ENCODE measurements at places on chromosomes 7 and 10.
A peak's percentile ranks its signal among the peaks of the same experiment; 100 is the strongest.

DNA sequence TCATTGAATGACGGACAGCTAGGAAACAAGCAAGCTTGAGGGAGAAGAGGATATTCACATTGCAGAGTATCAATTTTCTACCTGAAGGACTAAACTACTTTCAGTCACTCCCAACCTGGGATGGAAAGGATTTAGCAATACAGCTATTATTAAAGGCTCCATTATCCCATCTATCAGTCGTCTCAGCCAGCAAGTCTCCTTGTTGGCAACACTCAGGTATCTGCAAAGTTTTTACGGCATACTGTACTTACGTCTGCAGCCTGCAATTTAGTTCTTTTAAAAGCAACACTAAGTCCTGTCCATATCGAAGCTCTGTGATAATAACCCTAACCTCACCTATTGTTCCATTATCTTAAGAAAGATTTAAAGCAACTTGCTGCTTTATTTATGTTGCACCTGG, 689.4 kb downstream of the PARD3 start:
- no peak for DNase-seq

GRCh38 chr7:30935569-30935877, 23.9 kb downstream of the AQP1 start:
- no peak for DNase-seq

DNA sequence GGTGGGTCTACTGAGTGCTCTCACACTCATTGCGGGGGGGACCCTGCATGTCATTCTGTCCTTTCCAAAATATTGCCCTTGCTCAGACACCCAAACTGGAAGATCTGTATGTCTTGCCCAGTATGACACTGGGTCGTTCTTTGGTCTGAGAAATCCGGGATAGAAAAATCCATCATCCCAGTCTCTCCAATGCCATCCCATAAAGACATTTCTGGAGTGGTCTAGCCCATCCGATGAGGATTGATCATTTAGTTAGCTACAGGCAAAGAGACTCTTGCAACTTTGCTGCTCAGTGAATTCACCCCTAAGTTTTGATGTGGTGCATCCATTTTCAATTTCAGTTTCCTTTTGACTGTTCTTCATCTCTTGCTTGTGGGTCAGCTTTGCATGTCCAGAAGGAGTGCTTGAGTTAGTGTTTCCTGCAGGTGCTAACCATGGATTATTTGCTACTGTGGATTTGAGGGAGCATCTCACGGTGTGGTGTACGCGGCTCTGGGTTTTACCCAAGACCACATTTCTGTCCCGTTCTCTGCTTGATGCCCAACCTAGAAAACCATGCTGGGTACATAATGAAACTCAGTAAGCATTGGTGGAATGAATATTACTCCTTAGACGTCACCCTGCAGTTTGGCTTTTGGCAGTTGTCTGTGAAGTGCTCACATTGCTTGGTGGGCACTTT, 247.0 kb upstream of the MKI67 start:
- no peak for DNase-seq

DNA sequence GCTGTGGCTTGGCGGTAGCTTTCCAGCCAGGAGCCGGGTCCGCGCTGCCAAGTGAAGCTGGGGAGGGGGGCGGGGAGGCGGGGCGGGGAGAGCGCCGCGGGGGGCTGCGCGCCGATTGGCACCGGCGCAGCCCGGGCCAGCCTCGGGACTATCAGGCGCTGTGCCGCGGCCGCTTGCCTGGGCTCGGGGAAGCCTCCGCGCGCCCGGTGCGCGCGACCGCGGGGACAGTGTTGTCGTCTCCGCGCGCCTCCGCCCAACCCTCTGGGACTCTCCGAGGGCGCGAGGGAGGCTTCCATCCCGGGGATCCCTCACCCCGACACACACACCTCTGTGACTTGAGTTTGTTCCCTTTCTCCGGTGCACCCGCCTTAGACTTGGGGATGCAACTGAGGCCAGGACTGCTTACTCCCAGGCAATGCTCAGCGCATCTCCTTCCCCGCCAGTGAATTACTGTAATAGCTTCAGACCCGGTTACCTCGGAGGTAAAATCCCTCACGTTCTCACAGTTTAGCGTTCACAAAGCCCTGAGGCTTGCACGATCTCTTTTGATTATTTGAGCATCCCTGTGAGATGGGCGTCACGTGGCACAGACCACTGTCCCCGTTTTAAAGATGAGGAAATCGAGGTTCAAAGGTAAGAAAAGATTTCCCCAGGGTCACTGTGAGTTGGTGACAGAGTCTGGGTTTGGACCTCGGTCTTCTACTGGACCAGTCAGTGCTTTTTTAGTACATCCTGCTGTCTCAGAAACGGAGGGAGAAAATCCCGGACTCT, at the start of gene NKX1-2:
Gene NKX1-2, minus strand, starts transcription at position 24 of the 771 bp plus-strand sequence. CDS start 92 bp downstream, outside the sequence.
- no peak for DNase-seq

DNA sequence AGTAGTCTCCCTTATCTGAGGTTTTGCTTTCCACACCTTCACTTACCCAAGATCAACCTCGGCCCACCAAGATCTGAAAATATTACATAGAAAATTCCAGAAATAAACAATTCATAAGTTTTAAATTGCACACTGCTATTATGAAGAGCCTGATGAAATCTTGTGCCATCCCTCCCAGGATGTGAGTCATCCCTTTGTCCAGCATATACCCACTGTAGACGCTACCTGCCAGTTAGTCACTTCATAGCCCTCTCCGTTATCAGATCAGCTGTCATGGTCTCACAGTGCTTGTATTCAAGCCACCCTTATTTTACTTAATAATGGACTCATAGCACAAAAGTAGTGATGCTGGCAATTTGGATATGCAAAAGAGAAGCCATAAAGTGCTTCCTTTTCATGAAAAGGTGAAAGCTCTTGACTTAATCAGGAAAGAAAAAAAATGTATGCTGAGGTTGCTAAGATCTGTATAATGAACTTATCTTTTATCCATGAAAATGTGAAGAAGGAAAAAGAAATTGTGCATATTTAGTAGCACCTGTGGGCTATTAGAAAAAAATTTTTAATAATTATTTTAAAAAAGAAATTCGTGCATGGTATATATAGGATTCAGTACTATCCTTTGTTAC, 9.8 kb upstream of the MRPS16 start:
- no peak for DNase-seq

DNA sequence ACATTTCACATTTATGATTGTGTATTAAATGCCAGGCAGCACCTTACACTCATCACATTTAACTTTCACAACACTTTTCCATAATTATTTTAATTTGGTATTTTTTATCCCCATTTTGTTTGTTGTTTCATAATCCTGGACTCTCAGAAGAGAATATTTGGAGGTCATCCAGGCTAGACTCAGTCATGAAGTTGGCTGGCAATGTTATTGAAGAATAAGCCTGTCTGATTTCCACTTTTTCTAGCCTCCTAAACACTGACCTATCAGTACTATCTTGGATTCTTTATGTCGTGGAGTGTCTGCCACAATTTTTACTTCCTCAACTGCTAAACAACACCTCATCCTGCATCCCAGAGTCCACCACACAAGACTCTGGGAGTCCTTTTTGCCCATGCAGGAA, 372.3 kb upstream of the NRP1 start:
- no peak for DNase-seq

- no peak for DNase-seq
Observed at GRCh38 chr10:85847085-85847484, 519.5 kb downstream of the GRID1 start.

DNA sequence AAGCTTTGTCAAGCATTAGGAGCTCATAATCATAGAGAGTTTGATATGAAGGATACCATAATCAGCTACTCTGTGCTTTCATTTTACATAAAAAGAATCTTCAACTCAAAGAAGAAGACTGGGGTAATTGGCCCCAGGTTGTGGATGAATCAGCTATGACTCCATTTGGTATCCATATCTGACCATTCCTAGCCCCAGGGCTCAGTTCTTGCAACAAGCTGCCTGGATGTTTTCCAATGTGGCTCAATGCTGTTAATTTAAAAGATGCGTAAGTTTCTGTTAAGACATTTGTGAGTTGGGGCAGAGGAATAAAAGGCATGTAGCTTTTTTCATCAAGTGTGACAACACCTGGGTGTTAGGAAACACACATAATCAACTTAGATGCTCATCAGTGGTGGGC, 951.1 kb downstream of the NRG3 start:
- DNase-seq: no peak

GRCh38 chr7:100682228-100682741, 8.7 kb downstream of the GNB2 start:
- no peak for DNase-seq

- peak; percentile 3 for DNase-seq
Observed at GRCh38 chr7:117791877-117792780, 81.1 kb downstream of the CTTNBP2 start.

GRCh38 chr10:128629111-128630096, 503.2 kb upstream of the MKI67 start:
- no peak for DNase-seq

- DNase-seq: no peak
Observed at GRCh38 chr7:113730309-113730955, 188.4 kb downstream of the PPP1R3A start.

GRCh38 chr10:113339121-113339520, 213.7 kb upstream of the HABP2 start:
- no peak for DNase-seq

DNA sequence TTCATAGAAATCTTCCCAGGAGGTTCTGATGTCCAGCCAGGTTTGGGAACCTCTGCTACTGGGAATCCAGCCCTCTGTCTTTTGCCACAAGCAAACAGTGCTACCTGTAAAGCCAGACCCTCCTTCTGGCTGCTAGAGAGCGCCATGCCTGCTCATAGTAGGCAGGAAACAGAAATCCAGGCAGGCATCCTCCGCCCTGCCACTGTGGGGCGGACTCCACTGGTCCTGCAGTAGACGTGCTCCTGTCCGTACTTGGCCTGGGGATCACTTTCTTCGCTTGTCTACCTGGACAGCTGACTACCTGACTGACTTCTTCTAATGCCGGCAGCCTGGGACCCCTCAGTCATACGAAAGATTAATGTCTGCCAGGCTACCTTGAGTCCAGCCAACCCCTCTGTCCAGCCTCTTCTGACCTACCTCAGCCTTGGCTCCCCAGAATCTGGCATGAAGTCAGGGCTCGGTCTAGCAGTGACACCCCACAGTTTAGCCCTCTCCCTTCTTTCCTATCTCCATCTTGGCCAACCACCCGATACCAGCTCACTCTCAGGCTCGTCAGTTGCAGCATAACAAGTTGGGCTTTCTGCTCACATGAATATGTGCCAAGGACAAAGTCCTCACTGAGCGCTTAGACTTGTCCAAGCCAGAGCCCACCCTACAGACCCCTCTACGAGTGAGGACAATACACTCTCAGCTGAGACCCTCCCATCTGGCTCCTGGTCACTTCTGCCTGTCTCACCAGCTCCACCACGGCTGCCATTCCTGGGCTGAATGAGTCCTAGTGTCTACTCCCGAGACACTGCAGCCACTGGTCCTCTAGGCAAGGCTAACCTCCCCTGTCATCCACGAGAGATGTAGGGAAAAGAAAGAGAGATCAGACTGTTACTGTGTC, 43.9 kb upstream of the OPALIN start:
- DNase-seq: no peak

- DNase-seq: no peak
Observed at GRCh38 chr10:5534051-5534821, 9.5 kb downstream of the CALML3 start.

- DNase-seq: no peak
Observed at GRCh38 chr10:74151879-74152722, 1.1 kb downstream of the ADK start.

DNA sequence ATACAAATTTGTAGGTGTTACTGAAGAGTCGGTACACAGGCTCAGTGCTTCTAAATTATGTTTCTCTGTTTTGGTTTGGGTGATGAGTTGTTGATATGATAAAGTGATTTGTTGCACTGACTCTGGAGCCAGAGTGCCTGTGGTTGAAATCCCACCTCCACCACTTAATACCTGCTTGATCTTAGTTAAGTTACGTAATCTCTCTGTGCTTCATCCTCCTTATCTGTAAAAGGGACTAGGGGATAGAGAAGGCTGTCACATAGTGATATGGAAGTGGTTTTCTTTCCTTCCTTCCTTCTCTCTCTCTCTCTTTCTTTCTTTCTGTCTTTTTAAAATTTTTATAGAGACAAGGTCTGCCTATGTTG, 664 bp upstream of the HPS6 start:
- DNase-seq: no peak

- no peak for DNase-seq
Observed at GRCh38 chr10:67784474-67784873, 53.5 kb downstream of the DNAJC12 start.

- no peak for DNase-seq
Observed at GRCh38 chr7:3057066-3057420, 13.4 kb upstream of the CARD11 start.

DNA sequence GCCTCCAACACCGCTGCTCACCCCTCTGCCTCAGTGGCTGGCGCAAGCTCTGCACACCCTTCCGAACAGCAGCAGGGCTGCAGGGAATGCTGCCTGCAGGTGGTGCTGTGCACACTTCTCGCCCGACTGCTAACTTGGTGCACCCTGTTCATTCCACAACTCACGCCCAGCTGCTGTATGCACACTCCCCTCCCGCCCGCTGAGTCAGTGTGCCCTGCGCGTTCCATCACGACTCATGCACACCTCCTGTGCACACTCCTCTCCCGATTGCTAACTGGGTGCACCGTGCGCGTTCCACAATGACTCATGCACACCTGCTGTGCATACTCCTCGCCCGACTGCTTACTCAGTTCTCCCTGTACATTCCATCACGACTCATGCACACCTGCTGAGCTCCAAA, 21.5 kb downstream of the ADARB2 start:
- DNase-seq: no peak

GRCh38 chr7:91089382-91089963, 174.8 kb upstream of the FZD1 start:
- peak; percentile 10 for DNase-seq

GRCh38 chr10:125085258-125086054, 74.9 kb downstream of the CTBP2 start:
- no peak for DNase-seq

- no peak for DNase-seq
Observed at GRCh38 chr10:17781856-17782255, 27.3 kb upstream of the MRC1 start.

GRCh38 chr10:59085054-59085453, 91.4 kb upstream of the PHYHIPL start:
- DNase-seq: no peak
